Testis (tissue), 5 donors: ENCODE measurements at places on chromosomes 2 and 18.

GRCh38 chr2:235582081-235582686 lies 88.3 kb downstream of the AGAP1 start:
- no peak for DNase-seq

GRCh38 chr2:127763776-127764175 lies 47.2 kb downstream of the WDR33 start:
- no peak for DNase-seq

DNA sequence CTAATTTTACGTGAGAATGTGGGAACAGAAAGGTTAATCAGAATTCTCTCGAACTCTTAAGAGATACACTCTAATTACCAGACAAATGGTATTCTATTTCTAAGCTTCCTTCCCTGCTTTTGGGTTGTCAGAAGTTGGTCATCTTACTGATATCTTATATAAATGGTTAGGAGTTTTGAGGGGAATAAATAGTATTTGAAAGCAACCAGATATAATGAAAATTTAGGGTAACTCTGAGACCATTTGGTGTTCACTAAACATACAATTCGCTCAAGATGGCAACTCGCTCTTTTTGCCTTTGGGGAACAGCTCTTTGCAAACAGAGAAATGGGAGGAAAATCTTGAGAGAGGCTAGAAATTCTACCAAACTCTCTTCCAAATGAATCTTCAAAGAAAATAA lies 250.9 kb downstream of the TCF4 start:
- DNase-seq, result no peak

DNA sequence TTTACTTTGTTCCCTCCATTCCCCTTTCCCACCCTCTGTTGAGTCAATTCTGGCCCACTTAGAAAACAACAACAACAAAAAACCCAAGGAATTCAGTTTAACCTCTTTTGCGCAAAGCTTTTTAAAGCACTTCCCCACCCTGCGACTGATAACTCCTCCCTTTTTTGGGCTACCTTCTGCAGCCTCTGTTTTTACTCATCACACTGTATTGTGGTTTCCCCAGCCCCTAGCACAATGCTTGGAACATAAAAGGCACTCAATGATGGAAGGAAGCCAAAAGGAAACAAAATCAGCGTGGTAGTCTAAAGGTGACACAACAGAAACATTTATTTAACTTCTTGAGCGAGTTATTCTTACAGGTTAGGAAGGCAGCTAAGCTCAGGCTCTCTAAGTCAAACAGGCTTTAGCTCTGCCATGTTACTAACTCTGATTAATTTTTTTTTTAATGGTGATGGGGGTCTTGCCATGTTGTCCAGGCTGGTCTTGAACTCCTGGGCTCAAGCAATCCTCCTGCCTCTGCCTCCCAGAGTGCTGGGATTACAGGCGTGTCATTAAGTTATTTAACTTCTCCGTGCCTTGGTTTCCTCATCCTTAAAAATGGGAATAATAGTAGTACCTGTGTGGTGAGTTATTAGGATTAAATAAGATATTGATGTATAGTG lies 1.3 kb downstream of the CEP68 start:
- no peak for DNase-seq

DNA sequence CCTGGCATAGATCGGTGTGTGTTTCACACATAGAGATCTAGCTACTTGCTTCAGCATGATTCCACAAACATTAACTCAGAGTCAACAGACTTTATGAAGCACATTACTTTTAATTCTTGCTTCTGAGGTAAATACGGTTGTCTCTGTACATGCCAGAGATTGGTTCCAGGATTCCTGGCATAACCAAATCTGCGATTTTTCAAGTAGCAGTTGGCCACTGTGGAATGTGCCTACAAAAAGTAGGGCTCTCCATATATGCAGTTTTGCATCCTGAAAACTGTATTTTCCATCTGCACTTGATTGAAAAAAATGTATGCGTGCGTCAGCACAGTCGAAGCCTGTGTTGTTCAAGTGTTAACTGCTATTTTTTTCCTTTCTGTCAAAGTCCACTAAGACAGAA lies 85.0 kb downstream of the ZAP70 start:
- DNase-seq, result no peak

DNA sequence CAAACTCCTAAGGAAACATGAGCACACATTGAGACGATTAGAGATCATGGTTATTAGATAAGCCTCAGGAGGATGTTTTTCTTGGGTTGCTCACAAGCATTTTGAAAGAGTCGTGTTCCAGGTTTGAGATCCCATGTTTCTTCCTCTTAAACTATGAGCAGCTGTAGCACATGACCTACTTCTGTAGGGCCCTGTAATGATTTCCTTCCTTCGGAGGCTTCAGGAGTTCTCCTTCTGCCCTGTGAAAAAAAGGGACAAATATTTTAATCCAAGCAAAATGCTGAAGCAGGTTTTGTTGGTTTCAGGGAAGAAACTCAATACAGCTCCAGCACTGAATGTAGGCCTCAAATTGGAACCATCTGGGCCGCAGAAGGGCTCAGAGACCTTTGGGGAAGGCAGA lies 82.6 kb downstream of the POU3F3 start:
- DNase-seq, result no peak

- DNase-seq, result no peak
Measured at GRCh38 chr2:201471732-201472393, 20.3 kb downstream of the STRADB start.
